HT-29 (cell line): ENCODE measurements at places on chromosomes 13 and 19. TPM values are rescaled to one million over a fixed set of nuclear protein-coding genes. Genes with fewer than 3 reads are reported as not detected.

DNA sequence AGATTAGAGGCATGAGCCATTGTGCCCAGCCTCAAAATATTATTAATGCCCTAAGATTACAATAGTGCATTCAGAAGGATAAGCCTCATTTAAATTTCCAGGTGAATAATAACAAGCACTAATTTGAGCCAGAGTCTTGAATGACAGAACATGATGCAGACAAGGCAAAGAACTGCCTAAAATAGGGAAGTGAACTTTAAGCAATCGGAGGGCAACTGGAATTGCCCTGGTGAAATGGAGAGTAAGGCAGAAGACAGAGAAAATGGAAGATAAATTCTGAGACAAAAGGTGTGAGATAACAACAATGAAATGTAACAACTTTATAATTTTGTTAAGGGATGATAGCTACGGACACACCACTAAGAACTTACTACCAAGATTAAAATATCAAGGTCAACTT, 199.9 kb downstream of the DIAPH3 start:
- no peak for DNase-seq

- no peak for DNase-seq
These were observed 589.8 kb downstream of the LMO7 start for GRCh38 chr13:76225815-76226489.

Gene MBD3L3
- total RNA-seq: not detected in 2 replicates

Gene CBLC
- total RNA-seq: 79.7 and 93.2 TPM in 2 replicates
